ENCODE measurements at places on chromosomes 4 and X.

GRCh38 chr4:108072300-108072699 lies 82.6 kb downstream of the HADH start:
- peak; percentile 46 for DNase-seq

DNA sequence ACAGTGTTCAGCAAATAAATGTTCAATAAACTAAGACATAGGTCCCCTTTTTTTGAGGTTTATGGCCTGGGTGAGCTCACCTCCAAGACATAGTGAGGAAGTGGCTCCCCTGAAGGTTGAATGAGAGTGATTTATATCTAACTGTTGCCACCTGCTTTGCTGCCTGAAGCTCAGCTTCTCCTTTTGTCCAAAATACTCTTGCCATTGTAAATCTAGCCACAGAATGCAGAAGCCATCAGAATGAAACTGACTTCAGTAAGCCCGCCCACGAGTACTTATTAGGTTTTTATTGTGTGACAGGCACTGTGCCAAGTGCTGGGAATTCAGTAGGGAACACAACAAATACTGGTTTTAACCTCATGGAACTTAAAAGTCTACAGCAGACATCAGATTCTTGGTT lies 18.0 kb downstream of the SPINK2 start:
- DNase-seq, result no peak

- no peak for DNase-seq
Measured at GRCh38 chr4:47933840-47934239, 19.5 kb upstream of the NFXL1 start.

DNA sequence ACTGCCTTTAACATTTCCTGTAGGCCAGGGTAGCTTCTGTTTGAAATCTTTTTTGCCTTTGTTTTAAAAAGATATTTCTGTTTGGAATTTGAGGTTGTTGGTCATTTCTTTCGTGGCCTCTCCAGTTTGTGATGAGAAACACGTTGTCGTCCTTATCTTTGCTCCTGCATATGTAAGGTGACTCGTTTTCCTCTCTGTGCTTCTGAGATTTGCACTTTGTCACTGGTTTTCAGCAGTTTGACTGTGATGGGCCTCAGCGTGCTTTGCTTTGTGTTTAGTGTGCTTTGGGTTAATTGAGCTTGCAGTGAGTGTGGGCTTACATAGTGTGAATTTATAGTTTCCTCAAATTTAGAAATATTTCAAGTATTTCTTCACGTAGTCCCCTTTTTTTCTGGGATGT lies 81.5 kb downstream of the FAM193A start:
- DNase-seq, result no peak

GRCh38 chr4:124121461-124121971 lies 591.0 kb downstream of the ANKRD50 start:
- DNase-seq, result no peak

DNA sequence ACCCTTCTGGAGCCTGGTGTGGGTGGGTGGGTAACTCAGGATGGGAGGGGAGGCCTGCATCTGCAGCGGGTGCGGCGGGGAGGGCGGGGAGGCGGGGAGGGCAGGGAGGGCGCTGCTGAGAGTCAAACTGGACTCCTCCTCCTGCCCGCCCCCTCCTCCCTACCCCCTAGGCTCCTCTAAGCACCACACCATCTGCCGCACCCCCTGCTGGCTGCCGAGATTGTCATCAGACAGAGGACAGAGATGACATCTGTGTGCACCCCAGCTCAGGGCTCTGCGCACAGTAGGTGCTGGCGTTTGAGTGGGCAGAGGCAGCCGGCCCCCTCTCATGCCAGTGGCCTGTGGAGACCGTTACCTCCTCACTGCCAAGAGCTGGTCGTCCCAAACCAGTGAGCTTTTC lies 10.6 kb upstream of the HMX1 start:
- DNase-seq, result no peak

GRCh38 chrX:110836451-110836850 lies 40.8 kb upstream of the CHRDL1 start:
- DNase-seq, result no peak
